ENCODE measurements at places on chromosomes 2 and 18. TPM values are rescaled to one million over a fixed set of nuclear protein-coding genes. Genes with fewer than 3 reads are reported as not detected.
A peak's percentile ranks its signal among the peaks of the same experiment; 100 is the strongest.

TGIF1 gene
- 82.0 TPM for total RNA-seq

PRSS56 gene
- total RNA-seq, result not detected

AGXT gene
- 1.6 TPM for total RNA-seq

BMP10 gene
- not detected for total RNA-seq

TUBA3E gene
- total RNA-seq, result not detected

POTEI gene
- total RNA-seq, result 0.03 TPM

GRCh38 chr2:3756306-3756705, 52.9 kb downstream of the DCDC2C start:
- DNase-seq, result no peak

DNA sequence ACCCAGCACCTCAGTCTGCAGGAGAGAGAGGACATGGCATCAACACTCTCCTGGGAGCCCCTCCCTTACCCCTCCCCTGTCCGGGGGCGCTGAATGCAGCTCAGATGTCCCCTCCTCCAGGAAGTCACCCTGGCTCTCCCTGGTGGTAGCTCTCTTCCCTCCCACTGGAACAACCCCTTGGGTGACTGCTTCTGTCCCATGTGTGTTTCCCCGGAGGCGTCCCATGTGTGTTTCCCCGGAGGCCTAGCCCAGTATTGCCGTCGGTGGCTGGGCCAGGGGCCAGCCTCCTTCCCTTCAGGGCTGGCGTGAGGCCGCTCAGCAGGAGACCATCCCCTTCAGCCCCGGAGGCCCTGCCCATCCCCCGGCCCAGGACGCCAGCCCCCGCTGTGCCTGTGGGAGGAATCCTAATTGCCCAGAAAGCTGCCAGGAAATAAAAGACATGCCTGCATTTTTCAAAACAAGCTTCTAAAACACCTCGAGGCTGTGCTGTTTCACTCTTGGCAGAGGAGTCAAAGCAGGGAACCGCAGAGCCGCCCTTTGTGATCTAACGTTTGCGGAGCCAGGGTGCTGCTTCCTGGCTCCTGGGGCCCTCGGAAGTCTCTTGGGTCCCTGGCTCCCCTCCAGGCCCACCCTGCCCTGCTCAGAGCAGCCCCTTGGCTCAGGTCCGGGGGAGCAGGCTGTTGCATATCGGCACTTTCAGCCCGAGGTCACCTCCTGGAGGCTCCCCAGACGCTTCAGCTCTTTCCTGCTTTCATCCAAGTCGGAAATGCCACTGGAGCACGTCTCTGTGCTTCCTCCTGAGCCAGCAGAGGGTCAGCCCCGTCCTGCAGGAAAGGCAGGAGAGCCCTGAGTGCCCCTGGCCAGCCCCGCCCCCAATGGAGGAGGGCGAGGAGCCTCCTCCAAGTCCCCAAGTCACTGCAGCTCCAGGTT, 11.4 kb downstream of the SNED1 start:
- peak; percentile 46 for DNase-seq

DNA sequence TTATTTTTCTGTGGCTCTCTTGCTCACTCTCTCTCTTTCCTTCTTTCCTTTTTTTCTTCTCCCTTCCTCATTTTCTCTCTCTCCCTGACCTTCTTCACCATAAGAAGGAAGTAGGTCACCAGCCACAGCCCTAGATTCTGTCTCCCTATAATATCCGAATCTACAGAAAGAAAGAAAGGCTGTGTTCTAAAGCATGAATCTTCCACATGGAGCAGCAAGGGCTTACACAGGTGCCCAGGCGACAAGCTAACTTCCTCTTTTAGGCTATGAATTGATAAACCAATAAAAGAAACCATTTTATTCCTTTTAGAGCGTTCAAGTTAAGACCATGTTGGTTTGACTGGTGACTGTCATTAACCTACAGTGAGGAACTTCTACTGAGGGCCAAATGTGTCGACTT, 49.3 kb downstream of the CACNB4 start:
- DNase-seq, result no peak

DNA sequence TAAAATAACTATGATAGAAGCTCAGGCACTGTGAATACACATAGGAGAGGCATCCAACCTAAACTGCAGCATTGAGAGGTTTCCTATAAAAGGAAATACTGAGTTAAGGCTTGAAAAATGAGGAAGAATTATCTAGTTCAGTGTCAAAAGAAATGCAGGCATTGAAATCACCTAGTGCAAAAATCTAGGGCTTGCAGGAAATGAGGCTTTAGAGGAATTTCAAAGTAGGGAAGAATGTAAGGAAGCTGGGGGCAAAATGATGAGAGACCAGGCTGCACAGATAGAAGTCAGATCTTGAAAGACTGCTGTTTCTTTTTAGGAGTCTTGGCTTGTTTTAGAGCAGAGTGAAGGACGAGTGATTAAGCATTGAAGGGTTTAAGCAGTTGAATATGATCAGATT, 28.1 kb upstream of the SCYGR2 start:
- DNase-seq, result no peak

- no peak for DNase-seq
Observed at GRCh38 chr18:23257686-23258565, 122.6 kb downstream of the CABLES1 start.

- peak; percentile 55 for DNase-seq
Observed at GRCh38 chr2:222318026-222318711, 19.4 kb upstream of the PAX3 start.

GRCh38 chr2:214651451-214651850, 158.0 kb downstream of the BARD1 start:
- DNase-seq, result no peak

DNA sequence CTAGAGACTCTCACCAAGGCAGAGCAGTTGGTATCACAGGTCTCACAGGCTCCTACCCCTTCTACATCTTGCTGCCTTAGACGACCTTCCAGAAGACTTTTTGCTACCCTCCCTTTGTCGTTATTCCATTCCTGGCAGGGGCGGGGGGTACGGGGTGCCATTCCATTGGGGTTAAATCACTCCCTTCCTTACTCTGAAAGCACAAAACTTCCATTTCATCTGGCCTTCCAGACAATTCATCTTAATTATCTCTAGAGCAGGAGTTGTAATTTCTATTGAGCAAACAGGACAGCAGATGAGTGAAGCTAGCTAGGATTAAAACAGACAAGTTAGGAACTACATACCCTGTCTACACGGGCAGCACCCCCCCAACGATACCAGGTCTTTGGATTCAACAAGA, 276.2 kb upstream of the TANK start:
- DNase-seq, result no peak

DNA sequence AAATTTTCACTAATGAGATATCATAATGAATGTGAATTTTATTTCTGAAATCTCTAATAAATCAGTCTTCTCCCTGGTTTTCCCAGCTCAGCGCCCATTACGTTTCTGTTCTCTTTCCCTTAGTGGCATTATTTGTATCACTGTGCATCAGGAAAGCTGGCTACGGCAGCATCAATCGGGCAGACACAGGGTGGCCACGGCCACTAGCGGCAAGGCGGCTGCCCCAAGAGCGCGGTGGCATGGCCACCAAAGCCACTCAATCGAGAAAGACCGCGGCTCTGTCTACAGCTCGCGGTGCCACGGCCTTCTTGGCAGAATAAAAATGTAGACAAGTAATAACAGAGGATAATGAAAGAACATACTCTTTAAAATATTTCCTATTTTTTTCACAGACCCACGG, 168.0 kb downstream of the RPIA start:
- DNase-seq, result no peak

DNA sequence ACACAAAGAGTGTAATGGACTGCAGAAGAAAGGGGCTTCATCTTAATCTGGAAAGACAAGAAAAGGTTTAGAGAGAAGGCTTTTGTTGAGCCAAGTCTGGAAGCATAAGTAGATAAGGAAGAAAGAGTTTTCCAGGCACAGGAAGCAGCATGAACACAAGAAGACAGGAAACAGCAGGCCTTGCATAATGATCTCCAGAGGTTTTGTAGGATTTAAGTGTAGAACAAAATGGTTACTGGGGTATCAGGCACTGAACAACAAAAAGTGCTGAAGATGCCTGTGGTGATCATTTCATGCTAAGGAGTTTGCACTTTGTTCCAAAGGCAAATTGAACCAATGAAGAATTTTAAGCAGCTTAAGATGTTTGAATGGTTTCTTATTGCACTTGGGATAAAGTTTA, 281.6 kb upstream of the TANK start:
- no peak for DNase-seq
